Dermis microvascular lymphatic vessel endothelial cell (primary cell): ENCODE measurements at places on chromosomes 2 and 18. TPM values are rescaled to one million over a fixed set of nuclear protein-coding genes. Genes with fewer than 3 reads are reported as not detected.

- no peak for DNase-seq
Measured at GRCh38 chr2:166634706-166635105, 140.7 kb upstream of the SCN7A start.

GRCh38 chr18:65287652-65288051 lies 463.2 kb upstream of the CDH7 start:
- no peak for DNase-seq

- DNase-seq = no peak
Measured at GRCh38 chr2:221050020-221050795, 521.9 kb downstream of the EPHA4 start.

Gene HOXD13
- total RNA-seq = under 0.01 TPM in 1 of 2 replicates, not detected in the other
